ENCODE measurements at places on chromosomes 4 and X. TPM values are rescaled to one million over a fixed set of nuclear protein-coding genes. Genes with fewer than 3 reads are reported as not detected.

GRCh38 chr4:173182403-173182802 lies 13.8 kb downstream of the GALNT7 start:
- no peak for DNase-seq

- no peak for DNase-seq
Observed at GRCh38 chr4:153538487-153539357, 72.6 kb downstream of the TMEM131L start.

GRCh38 chr4:174859904-174860303 lies 30.9 kb upstream of the GLRA3 start:
- DNase-seq: no peak

DNA sequence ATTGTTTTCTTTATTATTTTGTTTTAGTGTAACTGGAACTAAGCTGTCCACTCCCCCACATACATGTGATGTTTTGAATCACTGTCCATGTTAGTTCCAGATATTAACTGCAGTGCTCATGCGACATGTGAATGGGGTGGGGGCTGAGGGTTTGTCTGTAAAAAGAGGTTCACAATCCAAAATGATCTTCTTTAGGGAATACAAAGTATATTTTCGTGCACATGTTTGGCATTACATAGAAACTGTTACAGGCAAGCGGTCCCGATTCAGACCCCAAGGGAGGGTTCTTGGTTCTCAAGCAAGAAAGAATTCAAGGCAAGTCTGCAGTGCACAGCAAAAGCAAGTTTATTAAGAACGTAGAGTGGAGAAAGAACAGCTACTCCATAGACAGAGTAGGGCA lies 296.5 kb upstream of the CLNK start:
- no peak for DNase-seq

GRCh38 chr4:136643416-136643815 lies 888.9 kb downstream of the PCDH18 start:
- DNase-seq: no peak

GRCh38 chr4:145954924-145955339 lies 16.3 kb upstream of the ZNF827 start:
- no peak for DNase-seq

DNA sequence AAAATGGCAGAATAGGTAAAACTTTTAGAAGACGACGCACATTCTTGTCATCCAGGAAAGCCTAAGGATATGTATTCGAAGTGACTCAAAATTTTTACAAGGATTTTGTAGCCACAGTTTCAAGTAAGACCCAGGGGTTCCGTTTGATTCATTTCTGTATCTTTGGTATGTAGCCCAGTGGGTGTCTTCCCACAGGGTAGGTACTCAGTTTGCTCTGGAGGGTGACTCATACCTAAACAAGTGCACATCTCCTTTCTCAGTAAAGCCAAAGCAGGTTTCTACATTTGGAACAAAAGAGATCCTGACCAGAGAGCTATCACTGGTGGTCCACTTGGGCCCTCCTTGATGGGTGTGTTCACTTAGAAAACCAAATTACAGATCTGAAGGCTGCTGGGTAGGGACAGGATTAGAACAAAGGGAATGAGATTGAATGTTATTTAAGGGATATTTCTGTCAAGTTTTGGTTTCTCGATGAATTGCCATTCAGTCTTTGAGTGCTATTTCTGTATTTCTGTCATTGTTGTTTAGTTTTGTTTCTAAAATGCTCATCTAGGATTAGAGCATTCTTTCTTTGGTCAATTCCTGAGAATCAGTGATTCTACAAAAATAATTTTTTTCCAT lies 56.1 kb downstream of the PLS3 start:
- DNase-seq: no peak

DNA sequence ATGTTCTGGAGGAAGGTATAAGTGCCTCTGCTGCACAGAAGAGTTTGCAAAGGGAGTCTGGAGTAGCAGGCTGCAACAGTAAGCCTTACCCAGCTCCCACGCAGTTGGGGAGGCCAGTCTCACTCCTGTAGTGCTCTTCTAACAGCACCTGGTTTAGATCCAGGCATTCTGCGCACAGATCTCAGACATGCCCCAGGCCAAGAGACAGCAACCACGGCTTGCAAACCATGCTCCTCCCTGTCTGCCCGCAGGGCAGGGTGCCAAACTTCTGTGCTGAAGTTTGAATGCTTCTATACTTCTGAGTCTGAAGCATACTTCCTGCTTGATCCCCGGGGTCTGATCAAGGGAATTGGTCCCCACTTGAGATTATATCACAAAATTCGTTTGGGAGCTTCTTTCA lies 106.3 kb downstream of the LINC00632 start:
- no peak for DNase-seq

DNA sequence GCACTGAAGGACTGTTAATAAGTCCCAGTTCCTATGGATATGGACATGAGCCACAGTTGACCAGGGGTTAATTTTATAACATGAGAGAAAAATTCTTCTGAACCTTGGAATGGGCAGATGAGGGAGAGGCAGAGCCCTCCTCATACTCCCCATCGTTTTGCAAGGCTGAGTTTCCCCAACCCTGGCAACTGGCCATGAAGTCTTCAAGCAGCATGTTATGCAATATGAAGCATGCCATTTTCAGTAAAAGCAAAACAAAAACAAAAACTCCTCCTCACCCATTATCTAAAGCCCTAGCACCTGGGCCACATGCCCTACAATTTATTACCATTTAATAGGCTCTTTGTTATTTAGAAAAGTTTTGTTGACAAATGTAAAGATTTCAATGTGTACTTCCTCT lies 64.5 kb downstream of the GPC4 start:
- DNase-seq: no peak

GRCh38 chrX:17922303-17922702 lies 61.2 kb upstream of the RAI2 start:
- no peak for DNase-seq

The HTN1 gene
- polyA plus RNA-seq: not detected

The WDFY3 gene
- 1.6 TPM for polyA plus RNA-seq

The NPY1R gene
- 10.8 TPM for polyA plus RNA-seq

The PFKFB1 gene
- polyA plus RNA-seq: 0.32 TPM

The LANCL3 gene
- under 0.01 TPM for polyA plus RNA-seq

The EDA2R gene
- 0.39 TPM for polyA plus RNA-seq

The GAGE1 gene
- polyA plus RNA-seq: not detected

Measured in spleen (tissue), 13 donors.